ENCODE measurements at places on chromosomes 13 and 19.

DNA sequence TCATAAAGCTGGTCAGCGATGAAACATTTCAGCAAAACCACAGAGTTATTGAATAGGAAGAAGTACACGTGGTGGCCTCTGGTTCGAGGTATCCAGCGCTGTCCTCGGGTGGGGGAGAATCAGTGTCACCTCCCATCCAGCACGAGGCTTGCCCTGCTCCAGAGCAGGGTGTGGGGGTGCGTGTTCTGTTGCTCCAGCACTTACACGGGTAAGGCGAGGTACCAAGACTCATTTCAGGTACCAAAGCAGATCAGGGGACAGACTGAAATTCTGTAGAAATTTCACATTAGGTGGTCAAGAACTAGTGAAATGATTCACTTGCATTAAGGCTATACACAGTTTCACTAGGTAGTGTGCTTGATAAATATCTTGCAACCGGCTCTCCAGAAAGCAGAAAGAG, 164.2 kb upstream of the SOX1 start:
- DNase-seq, result no peak

DNA sequence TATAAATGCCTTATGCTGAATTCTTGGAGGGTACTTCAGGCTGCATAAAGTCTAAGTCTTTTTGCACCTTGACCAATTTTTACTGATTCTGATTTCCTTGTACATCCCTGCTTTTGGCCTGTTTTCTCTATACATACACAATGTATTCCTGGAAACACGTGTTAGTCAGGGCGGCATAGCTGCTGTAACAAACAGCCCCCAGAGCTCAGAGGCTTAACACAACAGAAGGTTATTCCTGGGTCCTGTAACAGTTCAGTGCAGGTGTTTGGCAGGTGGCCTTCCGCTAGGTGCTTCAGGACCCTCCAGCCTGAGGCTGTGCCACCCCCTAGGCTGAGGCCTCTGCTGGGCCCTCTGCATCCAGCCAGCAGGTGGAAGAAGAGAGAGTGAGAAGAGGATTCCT, 82.9 kb downstream of the ZAR1L start:
- no peak for DNase-seq

GRCh38 chr13:50561739-50562138, 281.8 kb downstream of the DLEU7 start:
- DNase-seq, result no peak

DNA sequence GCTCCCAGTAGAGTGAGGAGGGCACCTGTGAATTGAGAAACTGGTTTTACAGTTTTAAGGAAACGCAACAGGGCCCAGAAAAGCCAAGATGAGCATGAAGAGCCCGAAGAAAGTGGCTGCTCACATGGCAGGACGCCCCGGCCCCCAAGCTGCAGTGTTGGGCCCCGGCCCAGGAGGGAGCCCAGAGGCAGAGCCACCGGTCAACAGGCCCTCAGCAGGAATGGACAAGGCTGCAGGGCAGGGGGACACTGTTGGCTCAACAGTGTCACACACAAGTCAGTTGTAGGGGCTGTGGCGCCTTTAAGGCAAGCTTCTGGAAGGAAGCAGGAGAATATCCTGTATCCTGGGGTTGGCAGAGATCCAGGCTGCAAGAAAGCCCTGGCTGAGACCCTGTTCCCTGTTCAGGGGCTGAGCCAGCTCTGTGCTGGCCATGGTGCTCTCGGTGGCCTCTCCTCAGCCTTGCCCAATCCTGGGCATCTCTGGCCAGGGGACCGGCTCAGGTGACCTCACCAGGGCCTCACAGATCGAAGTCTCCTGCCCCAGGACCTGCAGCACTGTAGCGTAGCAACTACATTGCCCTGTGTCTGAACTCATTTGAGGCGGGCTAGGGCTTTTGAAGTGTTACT, 28.0 kb downstream of the UPF1 start:
- no peak for DNase-seq

- no peak for DNase-seq
Observed at GRCh38 chr19:33132021-33132420, at the start of gene WDR88. Gene WDR88, plus strand, starts transcription at chr19:33132114. Its CDS starts 56 bp downstream, at chr19:33132170.

DNA sequence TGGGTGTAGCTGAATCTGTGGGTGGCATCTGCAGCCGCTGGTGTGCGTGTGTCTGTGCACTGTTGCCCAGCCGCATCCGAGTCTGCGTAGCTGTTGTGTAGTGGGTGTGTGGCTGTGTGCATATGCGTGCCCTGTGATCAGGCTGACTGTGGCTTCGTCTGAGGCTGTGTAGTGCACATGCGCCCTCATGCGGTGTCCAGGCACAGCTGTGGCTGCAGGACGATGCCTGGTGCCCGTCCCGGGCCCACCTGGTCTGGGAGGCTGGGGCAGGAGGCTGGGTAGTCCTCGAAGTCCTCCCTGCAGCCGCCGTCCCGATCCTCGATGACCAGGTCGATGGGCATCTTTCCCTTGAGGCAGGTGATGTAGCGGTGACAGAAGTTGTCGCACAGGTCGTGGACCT, 4.9 kb downstream of the MEIS3 start:
- DNase-seq, result no peak

GRCh38 chr19:49718511-49718910, 27.6 kb downstream of the CPT1C start:
- no peak for DNase-seq

- no peak for DNase-seq
Observed at GRCh38 chr13:27980280-27980998, 8.1 kb downstream of the URAD start.

DNA sequence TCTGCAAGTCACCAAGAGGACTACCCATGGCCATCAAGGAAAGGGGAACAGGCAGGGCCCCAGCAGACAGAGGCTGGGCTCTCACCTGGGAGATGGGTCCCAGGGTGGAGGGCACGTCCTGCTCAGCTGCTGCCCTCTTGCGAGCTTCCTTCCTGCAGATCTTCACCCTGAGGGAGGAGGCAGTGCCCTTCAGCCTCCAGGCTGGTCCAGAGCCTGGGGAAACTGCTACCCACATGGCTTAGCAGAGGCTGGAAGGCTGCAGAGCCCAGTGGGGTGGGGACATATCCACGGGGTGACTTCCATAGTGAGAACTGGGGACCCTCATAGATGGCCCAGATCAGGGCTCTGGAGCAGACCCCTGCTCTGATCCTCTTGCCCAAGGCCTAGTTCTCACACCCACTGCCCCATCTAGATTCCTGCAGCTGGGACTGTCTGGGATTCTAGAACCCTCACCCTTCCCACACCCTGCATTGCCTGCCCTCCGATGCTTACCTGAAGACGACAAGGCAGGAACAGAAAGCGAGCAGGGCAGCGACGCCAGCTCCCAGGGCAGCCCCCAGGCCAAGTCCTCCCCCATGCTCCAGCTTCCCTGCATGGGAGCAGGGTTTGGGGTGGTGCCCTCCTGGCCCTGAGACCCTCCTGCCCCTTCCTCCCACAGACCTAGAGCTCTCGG, 9.0 kb downstream of the SIGLEC11 start:
- no peak for DNase-seq

- DNase-seq, result no peak
Observed at GRCh38 chr19:30386551-30387143, 14.5 kb downstream of the ZNF536 start.

DNA sequence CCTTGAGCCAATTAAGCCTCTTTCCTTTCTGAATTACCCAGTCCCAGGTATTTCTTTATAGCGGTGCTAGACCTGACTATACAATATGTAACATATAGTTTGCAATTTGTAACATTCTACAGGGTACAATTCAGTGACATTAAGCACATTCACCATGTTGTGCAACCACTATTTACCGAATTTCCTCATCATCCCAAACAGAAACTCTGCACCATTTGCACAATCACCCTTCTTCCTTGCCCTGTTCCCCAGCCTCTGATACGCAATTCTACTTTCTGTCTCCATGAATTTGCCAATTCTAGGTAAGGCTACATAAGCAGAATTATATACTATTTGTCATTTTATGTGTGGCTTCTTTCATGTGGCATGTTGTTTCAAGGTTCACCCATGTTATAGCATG, 13.7 kb upstream of the SIGLEC10 start:
- no peak for DNase-seq

DNA sequence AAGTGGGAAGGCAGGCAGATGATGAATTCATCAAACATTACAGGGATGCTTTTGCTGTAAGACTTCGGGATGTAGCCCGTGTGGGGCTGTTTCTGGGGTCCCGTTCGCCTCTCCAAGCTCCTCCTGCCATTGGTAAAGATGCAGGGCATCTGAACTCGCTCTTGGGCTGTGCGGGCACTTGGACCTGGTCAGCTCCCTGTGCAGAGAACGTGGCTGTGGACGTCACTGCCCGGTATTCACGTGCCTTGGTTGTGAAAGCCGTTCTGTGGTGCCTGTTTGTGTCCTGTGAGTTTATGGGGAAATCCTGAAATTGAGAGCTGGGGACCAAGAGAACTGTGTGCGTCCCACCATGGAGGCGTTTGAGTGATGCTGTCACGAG, 5.4 kb downstream of the TFDP1 start:
- DNase-seq, result no peak

DNA sequence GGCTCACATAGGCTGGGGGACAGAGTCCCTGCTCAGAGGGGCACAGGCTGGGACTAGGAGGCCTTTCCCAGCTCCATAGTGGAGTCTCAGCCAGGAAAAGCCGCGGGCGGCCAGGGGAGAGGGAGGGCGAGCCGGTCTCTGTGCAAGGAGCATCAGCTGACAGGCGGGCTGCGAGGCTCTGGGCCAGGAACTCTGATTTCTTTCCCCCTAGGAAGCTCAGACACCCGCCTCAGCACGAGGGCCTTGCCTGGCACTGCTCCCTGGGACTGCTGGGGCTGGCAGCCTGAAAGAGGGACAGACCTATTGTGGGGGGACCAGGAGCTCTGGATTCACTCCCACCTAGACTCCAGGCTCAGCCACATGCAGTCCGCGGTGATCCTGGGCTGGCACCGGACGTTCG, 2.2 kb upstream of the PLK5 start:
- DNase-seq, result no peak

DNA sequence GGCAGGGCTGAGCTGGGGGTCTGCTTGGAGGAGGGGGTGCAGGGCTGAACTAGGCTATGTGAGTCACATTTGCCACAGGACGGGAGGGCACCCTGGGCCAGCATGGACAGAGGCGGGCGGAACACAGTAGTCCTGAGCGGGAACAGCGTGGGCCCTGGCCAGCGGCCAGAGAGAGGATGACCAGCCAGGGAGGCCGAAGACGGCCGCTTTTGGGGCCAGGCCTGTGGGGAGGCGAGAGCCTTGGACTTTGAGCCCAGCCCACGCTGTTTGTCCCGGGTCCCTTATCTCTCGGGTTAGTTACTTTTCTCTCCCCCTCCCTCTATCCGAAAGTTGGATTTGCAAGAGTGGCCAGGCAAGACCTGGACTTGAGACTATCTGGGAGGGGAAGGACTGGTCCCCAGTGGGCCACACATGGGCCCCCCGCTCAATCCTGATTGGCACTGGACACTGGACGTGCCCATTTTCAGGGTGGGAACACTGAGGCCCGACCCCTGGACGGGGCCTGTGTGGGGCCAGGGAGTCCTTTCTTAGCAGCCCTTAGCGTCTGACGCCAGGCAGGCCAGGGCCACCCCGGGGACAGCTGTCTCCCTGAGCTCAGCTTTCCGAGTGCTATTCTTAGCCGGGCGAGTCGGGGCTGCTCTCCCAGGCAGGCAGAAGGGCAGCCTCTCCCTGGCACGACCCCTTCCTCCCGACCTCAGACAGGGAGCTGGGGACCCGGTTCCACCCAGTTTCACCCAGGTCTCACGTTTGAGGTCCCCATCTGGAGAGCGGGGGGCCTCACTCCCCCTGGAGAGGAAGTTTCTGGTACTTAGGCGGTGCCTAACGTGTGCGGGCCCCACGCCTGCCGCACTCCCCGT, 833 bp downstream of the GAMT start:
- DNase-seq, result no peak

GRCh38 chr13:21537105-21537504, 66.9 kb downstream of the MICU2 start:
- no peak for DNase-seq

GRCh38 chr13:113862931-113863523, 849 bp downstream of the GAS6 start:
- no peak for DNase-seq

DNA sequence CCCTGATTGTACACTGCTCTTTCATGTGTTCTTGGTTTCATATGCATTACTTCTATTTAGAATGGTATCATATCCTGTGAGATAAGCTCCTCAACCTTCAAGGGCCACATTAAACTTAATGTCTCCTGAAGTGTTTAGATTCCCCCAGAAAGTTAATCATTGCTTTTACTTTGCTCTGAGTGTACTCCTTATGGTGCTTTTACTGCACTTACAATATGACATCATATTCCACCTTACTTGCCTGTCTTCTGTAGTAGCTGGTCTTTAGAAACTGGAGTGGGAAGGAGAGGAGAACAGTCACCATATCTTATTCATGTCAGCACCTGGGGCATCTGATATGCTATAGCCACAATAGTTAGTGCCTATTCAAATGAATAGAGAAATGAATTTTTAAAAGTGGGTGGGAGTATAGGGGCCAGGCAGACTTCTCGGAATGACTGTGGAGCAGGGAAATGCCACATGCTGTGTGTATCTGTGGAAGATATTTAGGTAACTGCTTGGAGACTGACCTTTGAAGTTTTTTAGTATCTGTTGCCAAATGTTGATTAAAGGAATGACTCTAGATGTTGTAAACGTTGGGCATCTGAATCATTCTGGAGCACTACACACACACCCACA, 40.2 kb downstream of the SLAIN1 start:
- DNase-seq, result no peak

- DNase-seq, result no peak
Observed at GRCh38 chr19:55643003-55643886, at the start of gene ZNF581. Gene ZNF581, plus strand, starts transcription at chr19:55643649. Its CDS starts 923 bp downstream, at chr19:55644572.

GRCh38 chr13:31605076-31605860, 134.1 kb upstream of the RXFP2 start:
- DNase-seq, result no peak

DNA sequence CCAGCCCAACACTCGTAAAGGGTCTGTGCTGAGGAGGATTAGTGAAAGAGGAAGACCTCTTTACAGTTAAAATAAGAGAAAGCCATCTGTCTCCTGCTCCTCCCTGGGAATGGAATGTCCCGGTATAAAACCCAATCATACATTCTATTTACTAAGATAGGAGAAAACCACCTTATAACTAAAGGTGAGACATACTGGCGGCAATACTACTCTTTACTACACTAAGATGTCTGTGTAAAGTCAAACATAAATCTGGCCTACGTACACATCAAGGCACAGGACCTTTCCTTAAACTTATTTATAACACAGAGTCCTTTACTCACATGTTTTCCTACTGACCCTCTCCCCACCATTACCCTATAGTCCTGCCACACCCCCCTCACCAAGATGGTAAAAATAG, 3.3 kb downstream of the ZNF350 start:
- no peak for DNase-seq

- DNase-seq, result no peak
Observed at GRCh38 chr19:7515645-7516151, at the start of gene ZNF358. Gene ZNF358, plus strand, starts transcription at chr19:7516103. Its CDS starts 3,140 bp downstream, at chr19:7519243.

- peak; percentile 54 for DNase-seq
Observed at GRCh38 chr19:41223431-41224234, 4.6 kb downstream of the AXL start.

GRCh38 chr13:79646880-79647279, 165.9 kb downstream of the NDFIP2 start:
- no peak for DNase-seq

- no peak for DNase-seq
Observed at GRCh38 chr13:29539856-29540255, 55.6 kb downstream of the SLC7A1 start.

Data from fibroblast of skin of left biceps (primary cell).